CD4-positive, alpha-beta T cell treated with Interleukin-21 for 1 hour (primary cell): ENCODE measurements at places on chromosomes 6 and 20.
A peak's percentile ranks its signal among the peaks of the same experiment; 100 is the strongest.

GRCh38 chr6:16450285-16450684 lies 211.9 kb downstream of the GMPR start:
- no peak for DNase-seq

GRCh38 chr6:108260126-108260808 lies 573 bp downstream of the SNX3 start:
- DNase-seq = peak; percentile 25

- no peak for DNase-seq
These were observed 4.3 kb downstream of the OR2J3 start for GRCh38 chr6:29112135-29112534.

- DNase-seq = no peak
These were observed 157.3 kb downstream of the THBS2 start for GRCh38 chr6:169096388-169096787.

GRCh38 chr6:5422321-5422915 lies 161.1 kb downstream of the FARS2 start:
- DNase-seq = no peak

DNA sequence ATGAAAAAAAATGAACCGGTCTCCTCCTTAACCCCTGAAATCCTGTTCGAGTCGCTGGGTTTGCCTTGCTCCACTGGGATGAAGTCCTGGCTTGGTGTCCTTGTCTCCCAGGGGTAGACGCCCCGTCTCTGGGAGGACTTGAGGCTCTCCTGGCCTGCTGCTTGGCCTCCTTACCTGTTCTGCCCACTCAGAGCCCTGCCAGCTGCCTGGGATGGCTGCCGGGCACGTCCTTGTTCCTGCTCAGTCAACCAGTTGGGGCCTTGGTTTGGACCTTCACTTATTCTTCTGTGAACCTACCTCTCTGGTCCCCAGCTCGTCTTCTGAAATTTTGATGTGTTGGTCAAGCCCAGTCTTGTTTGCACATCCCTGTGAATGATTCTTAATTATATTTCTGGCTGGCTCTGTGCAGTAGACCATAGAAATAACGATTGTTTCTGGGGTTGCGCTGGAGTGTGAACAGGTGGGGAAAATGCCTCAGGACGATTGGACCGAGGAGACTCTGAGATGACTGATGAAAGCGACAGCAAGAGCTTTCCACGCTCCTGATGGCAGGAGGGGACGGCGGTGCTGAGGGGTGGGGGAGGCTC lies 126.5 kb upstream of the ESR1 start:
- DNase-seq = no peak

GRCh38 chr20:54139188-54139587 lies 34.6 kb downstream of the CYP24A1 start:
- DNase-seq = no peak

DNA sequence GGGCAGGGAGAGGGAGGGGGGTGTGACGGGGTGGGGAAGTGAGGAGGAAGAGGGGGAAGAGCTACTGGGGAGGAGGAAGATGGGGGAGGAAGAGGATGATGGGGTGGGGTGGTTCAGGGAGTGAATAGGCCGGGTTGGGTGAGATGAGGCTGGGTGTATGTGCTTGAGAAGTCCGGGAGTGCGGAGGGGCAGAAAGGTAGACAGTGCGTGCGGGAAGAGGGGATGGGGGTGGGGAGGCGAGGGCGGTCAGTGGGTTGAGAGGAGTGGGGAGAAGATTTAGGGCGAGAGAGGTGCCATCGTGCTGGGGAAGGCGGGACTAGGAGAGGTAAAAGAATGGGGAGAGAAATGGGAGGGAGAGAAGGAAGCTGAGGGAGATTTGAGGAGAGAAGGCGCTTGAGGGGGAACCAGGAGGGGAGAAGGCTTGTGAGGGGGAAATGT lies 30.9 kb upstream of the NOTCH4 start:
- DNase-seq = no peak

GRCh38 chr20:61924211-61924857 lies 141.3 kb downstream of the TAF4 start:
- no peak for DNase-seq

GRCh38 chr6:130796313-130796905 lies 30.8 kb upstream of the SMLR1 start:
- no peak for DNase-seq

DNA sequence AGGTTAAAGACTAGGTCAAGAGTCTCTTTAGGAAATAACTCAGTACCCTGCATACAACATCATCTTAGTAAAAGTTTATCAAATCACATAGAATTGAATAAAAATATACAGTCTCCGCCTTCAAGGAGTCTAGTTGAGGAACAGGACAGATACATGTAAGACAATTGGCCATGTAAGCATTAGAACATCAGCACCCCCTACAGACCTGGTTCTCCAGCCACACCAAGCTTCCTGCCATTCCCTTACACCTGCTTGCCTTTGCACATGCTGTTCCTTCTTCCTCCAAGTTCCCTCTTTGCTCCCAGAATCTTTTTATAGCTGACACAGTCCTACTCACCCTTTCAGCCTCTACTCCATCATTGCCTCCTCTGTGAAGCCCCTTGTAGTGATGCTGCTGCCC lies 187.8 kb upstream of the LRFN2 start:
- no peak for DNase-seq

DNA sequence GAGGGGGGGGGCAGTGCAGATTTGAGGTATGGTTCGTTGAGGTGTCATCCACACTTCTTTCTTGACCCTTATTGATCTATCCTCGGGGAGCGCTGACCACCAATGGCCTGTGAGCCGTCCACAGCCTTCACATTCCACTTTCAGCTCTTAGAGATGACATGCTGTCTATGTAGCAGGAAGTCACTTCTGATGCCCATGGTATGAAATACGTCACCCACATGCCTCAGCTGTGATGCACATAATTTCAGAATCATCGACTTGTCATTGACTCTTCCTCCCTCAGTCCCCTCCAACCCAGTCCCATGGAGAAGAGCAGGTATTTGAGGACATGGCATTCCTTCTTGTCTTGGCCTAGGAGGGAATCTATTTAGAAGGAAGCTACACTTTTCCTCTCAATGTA lies 4.7 kb upstream of the ADGRF5 start:
- no peak for DNase-seq

DNA sequence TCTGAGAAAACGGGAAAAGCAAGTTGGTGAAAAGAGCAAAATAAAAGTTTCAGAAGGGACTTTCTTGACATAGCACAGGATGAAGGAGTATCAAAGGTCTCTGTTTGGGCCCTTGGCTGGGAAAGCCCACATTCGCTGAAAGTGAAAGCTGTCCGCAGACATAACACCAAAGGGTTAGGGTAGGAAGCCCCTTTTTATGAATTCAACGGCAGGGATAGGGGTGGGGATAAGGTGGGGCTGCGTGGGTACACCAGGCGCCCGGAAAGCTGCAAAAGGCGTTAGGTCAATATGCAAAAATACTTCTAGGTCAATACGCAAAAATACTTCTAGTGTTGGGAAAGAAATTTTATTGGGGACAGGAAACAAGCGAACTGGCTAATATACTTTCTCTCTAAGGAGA lies 135.1 kb downstream of the OR2B2 start:
- no peak for DNase-seq

DNA sequence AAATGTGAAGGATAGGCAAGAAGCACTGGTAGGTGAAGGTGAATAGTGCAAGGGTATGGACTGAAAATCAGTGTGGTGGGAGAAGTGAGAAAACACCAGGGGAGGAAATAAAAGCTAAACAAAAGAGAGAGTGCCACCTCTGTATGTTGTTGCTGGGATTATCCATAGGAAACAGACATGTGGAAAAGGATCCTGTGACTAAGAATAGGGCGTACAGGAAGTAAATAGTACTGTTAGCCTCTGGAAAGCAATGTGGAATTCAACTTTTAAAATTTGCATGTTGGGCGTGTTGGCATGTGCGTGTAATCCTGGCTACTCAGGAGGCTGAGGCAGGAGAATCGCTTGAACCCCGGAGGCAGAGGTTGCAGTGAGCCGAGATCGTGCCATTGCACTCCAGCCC lies 661.7 kb downstream of the KIF16B start:
- no peak for DNase-seq

DNA sequence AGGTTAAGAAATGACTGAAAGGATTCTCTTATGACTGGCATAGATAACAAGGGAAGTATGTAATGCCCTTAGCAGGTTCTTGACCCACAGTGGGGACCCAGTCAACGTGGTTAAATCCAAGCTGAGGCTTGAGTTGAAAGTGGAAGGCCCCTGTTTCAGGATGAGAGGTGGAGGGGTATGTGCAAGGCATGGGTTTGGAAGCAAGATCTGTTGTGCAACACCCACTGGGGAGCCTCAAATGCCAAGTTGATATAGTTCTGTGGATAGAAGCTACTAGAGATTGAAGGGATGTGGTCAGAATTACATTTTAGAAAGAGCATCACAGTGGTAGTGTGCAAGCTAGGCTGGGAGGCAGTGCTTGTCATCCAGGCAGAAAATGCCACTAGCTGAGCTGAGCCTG lies 5.1 kb downstream of the PABPC1L start:
- DNase-seq = no peak

- no peak for DNase-seq
These were observed 139.6 kb downstream of the PRL start for GRCh38 chr6:22157233-22157632.

DNA sequence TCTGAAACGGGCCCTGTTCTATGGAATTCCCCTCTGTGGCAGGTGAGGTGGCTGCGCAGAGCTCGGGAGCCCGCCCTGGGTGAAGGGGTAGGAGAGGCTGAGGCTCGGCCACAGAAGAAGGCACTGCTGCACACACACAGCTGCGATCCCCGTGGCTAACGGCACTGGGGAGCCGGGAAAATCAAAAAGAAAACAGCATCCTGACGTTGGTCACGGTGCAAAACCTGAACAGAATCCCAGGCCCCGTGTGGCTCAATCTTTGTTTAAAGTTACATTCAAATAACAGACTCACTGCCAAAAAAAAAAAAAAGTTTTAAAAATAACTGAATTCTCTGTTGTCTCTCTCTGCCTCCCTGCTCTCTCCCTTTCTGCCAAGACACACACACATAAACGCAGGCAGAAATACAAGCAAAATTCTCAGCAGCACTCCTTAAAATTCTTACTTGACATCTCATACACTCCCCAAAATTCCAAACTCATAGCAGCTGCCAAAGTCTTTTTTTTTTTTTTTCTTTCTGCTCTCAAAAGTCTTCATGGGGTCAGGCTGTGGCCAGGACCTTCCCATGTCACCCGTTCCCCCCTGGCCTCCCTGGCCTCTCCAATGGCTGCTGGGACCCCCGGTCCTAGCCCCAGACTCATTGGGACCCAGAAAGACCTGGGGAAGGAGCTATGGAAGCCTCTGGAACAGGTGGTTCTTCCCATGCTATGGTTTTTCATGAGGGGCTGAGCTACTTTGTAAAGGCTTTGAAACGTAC lies 248.8 kb downstream of the TTLL2 start:
- no peak for DNase-seq

DNA sequence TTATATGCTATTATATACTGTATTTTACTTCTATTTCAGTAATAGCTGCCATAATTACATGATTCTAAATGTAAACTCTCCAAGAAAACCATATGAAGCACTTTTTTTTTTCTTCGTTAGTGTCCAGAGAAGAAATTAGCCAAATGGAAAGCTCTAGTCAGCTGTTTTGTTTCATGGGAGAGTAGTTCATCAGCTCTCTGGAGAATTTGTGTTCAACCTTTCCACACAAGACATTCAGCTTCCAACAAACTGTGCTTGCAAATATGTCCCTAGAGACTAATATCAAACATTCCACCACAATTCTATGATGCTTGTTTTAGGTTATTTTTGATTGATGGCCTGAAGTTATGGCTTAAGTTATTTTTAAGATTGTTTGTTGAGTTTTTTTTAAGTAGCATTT lies 19.5 kb downstream of the FHL5 start:
- no peak for DNase-seq

GRCh38 chr20:9255171-9255570 lies 186.3 kb downstream of the PLCB4 start:
- no peak for DNase-seq

GRCh38 chr6:132382630-132383175 lies 18.6 kb downstream of the MOXD1 start:
- DNase-seq = no peak

- DNase-seq = no peak
These were observed 121.0 kb downstream of the TRDN start for GRCh38 chr6:123515715-123516114.

DNA sequence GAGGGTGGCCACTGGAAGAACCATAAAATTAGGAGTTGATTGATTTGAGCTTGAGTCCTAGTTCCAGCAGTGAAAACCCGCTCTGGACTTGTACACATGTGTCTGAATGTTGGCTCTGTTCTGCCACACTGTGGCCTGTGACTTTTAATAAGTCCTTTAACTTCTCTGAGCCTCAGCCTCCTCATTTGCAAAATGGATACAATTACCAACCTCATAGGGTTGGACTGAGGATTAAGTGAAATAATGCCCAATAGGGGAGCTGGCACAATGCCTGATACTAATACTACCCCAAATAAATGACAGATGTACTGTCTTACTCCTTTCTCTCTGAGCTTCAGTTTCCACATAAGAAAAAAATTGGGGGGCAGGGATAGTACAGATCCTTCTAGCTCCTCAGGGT lies 92.6 kb upstream of the RIPOR2 start:
- DNase-seq = no peak

DNA sequence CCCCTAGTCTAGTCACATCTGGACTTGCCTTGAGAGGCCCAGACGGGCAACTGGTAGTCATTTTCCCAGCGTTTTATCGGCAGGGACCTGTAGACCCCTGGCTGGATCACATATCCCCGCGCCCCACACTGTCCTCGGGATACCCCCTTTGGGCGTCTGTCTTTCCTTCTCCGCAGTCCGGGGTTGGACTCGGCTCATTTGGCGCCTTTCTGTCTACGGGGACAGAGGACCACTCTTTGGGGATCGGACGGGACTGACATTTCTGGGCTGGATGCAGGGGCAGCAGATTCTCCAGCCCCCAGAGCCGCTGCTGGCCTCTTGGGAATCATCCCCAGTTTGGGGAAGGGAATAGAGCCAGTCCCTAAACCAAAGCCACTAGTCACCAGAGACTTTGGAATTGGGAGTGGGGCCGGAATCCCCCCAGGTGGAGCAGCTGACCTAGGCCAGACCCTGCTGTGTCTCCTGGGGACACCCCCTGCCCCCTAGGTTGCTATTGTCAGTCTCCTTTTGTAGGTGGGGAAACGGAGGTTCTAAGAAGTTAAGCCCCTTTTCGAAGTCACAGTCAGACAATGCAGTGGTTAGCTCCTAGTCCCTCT lies 734 bp downstream of the FAM110A start:
- DNase-seq = no peak

GRCh38 chr6:16901782-16902181 lies 140.5 kb upstream of the ATXN1 start:
- DNase-seq = no peak

- no peak for DNase-seq
These were observed 16.4 kb downstream of the SEC63 start for GRCh38 chr6:107941627-107942026.
